ENCODE measurements at places on chromosomes 1 and 21. TPM values are rescaled to one million over a fixed set of nuclear protein-coding genes. Genes with fewer than 3 reads are reported as not detected.

Gene SUSD4
- total RNA-seq: 33.0 TPM

Gene VANGL1
- 14.7 TPM for total RNA-seq

Gene TSPEAR
- total RNA-seq: not detected

Gene TPTE
- not detected for total RNA-seq

Gene TFAP2E
- 1.4 TPM for total RNA-seq

Gene TMPRSS15
- not detected for total RNA-seq

Gene OR10J5
- not detected for total RNA-seq

Gene PADI3
- 0.05 TPM for total RNA-seq

Gene ADGRL2
- total RNA-seq: 117 TPM

Gene TTC13
- total RNA-seq: 12.2 TPM

Gene PLA2G2D
- total RNA-seq: not detected

Gene CASQ2
- total RNA-seq: not detected

Gene CYP4A22
- total RNA-seq: not detected

Gene SLAMF8
- total RNA-seq: 0.30 TPM

Gene TACSTD2
- total RNA-seq: 129 TPM

Gene NPR1
- 39.5 TPM for total RNA-seq

Gene MNDA
- total RNA-seq: not detected

Gene TNNT2
- 0.69 TPM for total RNA-seq

Gene FCRL6
- not detected for total RNA-seq

Gene FCGR1A
- total RNA-seq: not detected

Gene PTPN22
- total RNA-seq: 2.1 TPM

Measured in renal cortical epithelial cell (primary cell).